ENCODE measurements at places on chromosomes 16 and 17. TPM values are rescaled to one million over a fixed set of nuclear protein-coding genes. Genes with fewer than 3 reads are reported as not detected.

DOC2B gene
- 0.31 TPM for total RNA-seq

FSCN2 gene
- 2.7 TPM for total RNA-seq

NPTX1 gene
- total RNA-seq = 1.6 TPM

- ATAC-seq = no peak
Observed at GRCh38 chr16:56862776-56863175, 2.2 kb upstream of the SLC12A3 start.

DNA sequence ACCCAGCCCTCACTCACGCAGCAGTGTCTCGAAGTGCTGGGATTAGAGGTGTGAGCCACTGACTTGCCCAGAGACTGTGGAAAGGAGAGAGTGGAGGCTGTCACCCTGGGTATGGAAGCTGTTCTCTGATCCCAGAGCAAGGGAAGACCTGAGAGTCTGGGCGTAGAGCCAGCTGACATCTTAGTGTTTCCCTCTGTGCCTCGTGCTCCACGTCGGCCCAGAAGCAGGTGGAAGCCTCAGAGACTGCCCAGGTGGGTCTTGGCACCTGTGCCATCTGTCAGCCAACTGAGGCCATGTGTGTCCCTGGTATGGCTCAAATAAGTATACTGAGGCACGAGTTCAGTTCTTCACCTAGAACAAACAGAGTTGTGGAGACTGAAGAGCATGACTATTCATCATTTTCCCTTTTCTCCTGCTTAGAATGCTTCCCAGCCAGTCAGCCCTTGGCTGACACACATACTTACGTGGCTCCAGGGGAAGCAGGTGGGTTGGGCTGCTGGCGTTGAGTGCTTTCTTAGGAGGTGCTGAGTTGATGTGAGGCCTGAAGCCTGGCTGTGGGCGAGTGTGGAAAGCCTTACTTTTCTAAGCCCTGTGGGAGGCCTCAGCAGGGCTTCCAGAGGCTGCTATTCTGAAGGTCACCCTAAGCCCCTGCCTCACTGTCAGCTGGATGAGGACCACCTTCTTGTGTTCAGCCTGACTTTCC lies 8.1 kb downstream of the CTRL start:
- ATAC-seq = no peak

- peak; percentile 12 for ATAC-seq
Observed at GRCh38 chr16:66581246-66581952, 2.1 kb downstream of the CMTM2 start.

KRTAP17-1 gene
- total RNA-seq = not detected

MRM3 gene
- 17.0 TPM for total RNA-seq

GRCh38 chr17:80468242-80468641 lies 8.2 kb downstream of the NPTX1 start:
- peak; percentile 13 for ATAC-seq

DNA sequence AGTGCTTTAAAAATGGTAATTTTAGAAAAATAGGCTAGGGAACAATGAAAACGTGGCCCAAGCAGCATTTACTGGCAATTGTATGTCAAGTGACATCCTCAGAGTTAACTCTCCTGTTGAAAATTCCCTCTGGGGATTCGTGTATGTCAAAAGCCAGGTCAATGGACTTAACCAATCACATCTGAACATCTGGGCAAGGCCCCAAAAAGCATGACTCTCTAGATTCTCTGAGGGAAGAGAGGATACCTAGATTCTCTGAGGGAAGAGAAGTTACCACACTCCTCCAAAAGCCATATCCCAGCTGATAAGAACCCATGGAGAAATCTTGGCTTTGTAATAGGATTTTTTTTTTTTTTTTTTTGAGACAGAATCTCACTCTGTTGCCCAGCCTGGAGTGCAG lies 23.5 kb downstream of the NFE2L1 start:
- ATAC-seq = no peak

DNA sequence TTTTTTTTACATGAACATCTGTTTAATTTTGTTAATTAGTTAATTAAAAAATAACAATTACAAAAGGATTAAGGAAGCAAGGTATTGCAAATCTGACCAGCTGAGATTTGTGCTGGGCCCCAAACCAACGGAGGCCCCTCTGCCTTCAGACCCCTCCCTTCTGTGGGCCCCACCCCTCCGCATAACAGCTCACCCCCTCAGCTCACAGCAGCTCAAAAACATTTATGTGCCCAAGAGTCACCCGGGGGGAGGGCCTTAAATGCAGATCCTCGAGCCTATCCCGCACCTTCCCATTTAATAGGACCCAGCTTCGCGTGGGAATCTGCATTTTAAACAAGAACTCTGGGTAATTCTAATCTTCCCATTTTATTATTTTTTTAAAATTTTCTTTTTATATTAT lies 75.0 kb downstream of the MGAT5B start:
- ATAC-seq = no peak

DNA sequence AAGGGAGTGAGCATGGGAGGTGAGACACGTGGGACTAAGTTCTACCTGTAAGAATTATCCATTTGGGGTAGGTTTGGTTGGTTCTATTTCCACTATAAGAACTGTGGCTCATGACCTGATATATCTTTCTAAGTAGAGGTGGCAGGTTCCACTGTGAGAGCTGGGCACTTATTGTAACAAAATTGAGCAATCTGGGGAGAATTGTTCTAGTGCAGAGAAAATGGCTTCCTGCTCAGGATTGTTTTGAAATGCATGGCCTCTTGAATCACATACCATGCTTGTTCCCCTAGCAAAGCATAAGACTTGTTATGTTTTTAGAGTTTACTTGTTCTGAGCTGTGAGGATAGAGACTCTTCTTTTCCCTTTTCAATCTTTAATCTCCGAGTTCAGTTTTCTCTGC lies 125.9 kb downstream of the MAP2K6 start:
- ATAC-seq = no peak

DNA sequence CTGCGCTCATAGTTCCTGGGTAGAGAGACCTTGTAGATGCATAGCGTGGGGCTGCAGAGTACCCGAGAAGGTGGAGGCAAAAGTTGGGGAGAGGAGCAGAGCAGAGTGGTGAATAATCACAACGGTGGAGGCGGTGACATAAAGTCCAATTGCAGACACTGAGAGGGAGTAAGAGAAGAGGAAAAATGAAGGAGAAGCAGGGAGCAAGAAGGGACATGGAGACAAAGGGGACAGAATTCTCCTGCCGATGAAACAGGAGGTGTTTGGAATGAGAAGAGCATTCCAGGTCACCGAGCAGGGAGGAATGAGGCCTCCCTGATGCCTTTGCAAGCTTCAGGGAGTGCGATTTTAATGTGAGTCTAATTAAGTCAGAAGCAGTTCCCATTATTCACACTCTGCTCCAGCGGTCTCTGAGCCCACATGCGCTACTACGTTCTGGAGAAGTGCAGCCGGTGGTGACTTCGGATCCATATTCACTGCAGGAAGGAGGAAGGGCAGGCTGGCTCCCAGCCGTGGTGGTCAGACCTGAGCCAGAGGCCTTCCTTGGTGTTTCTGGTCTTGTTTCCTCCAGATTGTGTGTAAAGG lies 108.0 kb upstream of the DNAH9 start:
- ATAC-seq = no peak

NOD2 gene
- 0.29 TPM for total RNA-seq

DNA sequence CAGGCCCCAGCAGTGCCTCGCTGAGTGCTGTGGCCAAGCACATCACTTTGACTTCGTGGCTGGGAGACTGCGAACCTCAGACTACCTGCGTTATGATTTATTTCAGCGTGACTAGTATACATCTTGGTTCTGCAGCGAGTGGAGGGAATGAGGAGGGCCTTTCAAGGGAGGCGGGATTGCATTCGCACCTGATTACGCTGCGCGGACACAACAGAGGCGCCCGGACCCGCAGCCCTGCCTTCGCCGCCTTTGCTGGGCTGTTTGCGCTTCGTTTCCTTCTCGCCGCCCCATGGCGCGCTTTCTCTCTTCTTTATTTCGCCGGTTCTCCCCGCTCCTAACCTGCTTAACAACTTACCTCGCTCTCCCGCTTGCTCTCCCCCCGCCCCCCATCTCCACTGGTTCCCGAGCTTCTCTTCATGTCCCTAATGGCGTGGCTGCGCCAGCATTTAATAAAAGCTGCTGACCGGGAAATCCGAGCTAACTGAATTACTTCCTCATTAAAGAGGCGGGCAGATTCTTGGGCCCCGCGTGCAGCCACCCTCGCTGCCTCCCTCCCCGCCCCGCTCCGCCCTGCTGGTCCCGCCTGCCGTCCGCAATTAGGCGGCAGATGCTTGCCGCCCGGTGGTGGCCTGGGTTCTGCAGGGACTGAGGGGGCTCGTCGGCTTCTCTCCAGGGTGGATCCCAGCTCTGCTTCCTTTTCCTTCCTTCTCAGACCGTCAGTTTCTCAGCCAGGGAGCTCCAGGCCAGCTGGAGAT lies 257.6 kb upstream of the SDK2 start:
- peak; percentile 92 for ATAC-seq

DNA sequence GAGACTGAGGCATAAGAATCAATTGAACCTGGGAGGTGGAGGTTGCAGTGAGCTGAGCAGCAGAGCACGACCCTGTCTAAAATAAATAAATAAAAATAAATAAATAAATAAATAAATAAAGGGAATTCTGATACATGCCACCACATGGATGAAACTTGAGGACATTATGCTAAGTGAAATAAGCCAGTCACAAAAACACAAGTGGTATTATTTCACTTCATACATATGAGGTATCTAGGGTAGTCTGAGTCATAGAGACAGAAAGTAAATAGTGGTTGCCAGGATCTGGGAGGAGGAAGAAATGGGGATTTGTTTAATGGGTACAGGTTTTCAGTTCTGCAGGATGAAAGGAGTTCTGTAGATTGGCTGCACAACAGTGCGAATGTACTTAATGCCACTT lies 16.3 kb downstream of the PIPOX start:
- ATAC-seq = no peak

GRCh38 chr16:47939680-47940079 lies 216.1 kb downstream of the ABCC12 start:
- ATAC-seq = peak; percentile 21

DNA sequence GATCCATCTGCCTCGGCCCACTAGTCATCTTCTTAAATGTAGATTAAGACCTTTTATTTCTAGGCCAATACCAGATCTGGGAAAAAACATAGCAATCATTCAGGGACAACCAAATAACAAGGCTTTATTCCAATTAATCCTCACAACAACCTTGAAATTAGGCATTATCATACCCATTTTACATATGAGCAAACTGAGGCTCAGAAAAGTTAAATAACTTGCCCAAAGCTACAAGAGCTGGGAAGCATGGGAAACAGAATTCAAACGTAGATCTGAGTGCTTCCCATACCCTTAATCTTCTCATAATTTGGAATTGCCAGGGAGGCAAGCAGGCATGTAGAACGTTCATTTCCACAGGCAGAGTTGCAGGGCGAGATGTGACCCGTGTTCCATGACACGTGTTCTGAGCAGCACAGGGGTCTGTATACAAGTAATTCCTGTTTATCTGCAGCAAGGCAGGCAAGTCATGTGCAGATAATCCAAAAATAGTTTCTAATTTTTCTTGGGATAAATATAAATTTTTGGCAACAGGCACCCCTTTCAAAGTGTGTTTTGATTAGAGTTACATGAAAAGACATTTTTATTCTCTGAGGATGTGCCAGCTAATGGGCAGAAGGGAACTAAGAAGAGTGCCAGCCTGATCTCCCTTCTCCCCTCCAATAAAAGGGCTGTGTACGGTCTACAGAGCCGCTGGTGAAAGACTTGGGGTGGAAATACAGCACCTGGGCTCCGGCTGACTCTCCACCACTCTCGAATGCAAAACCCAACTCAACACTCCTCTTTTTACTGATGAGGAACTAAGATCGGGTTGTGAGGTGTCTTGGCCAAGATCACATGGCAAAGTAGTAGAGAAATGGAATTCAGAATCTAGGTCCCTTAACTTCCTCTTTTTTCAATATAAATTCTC lies 27.7 kb upstream of the MYOCD start:
- no peak for ATAC-seq

GRCh38 chr17:77901481-77901880 lies 57.0 kb upstream of the TNRC6C start:
- no peak for ATAC-seq

GRCh38 chr16:88948781-88949490 lies 28.1 kb downstream of the CBFA2T3 start:
- ATAC-seq = no peak

DNA sequence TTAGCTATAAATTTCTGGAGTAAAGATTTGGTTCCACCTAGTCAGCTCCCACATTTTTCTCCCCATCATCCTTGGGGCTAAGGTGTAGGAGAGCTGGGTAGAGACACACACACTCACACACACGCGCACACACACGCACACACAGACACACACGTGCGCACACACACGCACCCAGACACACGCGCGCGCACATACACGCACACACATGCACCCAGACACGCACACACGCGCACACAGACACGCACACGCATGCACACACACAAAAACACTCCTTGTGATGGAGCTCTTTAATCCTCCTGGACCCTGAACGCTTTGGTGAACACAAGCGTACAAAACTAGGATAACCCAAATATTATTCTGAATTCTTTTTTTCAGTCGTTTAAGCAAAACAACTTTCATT lies 253.6 kb downstream of the C16orf95 start:
- no peak for ATAC-seq

GRCh38 chr16:73289232-73289631 lies 241.3 kb upstream of the ZFHX3 start:
- peak; percentile 51 for ATAC-seq

TSPOAP1 gene
- 12.1 TPM for total RNA-seq

All from motor neuron (in vitro differentiated cells).